Stimulated activated CD4-positive, alpha-beta T cell treated with anti-CD3 and anti-CD28 coated beads, TNF-alpha, amount 100 ng/mL, for 48 hours (primary cell): ENCODE measurements at places on chromosomes 6 and 20.

DNA sequence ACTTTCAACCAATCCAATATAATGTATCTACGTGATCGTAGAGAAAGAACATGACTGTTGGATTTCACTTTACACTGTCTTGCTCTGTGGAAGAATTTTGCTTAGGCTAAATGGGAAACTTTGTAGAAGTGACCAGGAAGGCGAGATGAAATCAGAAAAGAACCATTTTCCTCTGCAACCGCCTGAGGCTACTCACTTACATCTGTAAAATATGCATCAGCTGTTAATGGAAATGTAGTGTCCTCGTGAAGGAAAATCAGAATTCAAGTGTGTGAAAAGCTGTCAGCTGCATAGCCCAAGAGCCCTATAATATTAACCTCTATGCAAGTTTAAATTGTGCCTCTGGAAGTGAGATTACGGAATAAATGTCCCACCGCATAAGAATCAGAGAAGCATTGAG, 277.9 kb downstream of the C6orf118 start:
- no peak for DNase-seq

DNA sequence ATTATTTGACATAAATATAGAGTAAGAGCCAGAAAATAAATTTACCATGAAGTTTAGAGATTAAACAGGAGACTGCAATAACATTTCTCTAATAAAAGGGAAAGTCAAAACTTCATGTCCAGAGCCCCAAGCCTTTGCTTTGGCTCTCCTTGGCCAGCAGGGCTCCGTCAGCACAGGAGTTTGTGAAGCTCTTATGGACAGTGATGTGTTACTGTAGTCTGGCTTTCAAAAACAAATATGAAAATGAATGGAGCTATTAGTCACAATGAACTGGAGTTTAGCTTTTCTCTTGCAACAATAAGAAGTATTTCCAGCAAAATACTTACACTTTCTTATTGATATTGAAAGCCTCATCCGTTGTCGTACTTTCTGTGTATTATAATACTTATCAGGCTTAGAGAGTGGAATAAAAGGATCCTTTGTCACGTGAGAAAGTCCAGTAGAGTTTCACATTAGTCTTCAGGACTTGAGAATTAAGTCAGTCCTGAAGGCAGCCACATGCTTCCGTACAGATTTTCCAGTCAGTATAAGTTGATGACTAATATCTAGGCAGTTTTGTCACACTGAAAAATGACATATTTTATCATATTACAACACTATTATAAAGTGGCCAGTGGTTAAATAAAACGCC, 117.0 kb upstream of the PRL start:
- no peak for DNase-seq

GRCh38 chr6:119276211-119276610, 73.3 kb downstream of the MAN1A1 start:
- DNase-seq, result no peak

GRCh38 chr20:9389346-9389745, 125.0 kb upstream of the LAMP5 start:
- no peak for DNase-seq

- DNase-seq, result no peak
These were observed 28.0 kb upstream of the AAR2 start for GRCh38 chr20:36208257-36208656.

DNA sequence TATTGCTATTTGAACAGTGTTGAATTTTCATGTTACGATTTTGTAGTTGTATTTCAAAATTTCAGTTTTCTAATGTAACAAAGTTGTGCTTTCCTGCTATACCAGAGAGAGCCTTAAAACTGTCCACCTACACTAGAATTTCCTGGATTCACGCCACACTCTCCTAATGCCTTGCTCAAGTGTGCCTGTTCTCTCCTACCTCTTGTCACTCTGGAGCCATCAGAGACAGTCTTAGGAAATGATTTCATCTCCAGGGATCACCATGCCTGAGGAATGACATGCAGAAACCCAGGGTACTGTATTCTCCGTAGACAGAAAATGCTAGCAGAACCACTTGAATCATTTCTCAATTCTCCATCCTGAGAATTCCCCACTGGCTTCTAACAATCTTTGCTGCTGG, 667.6 kb downstream of the KIF16B start:
- no peak for DNase-seq

- DNase-seq, result no peak
These were observed 48.8 kb downstream of the CTCFL start for GRCh38 chr20:57476084-57476526.

- no peak for DNase-seq
These were observed 160.8 kb downstream of the SCML4 start for GRCh38 chr6:107663308-107663707.

DNA sequence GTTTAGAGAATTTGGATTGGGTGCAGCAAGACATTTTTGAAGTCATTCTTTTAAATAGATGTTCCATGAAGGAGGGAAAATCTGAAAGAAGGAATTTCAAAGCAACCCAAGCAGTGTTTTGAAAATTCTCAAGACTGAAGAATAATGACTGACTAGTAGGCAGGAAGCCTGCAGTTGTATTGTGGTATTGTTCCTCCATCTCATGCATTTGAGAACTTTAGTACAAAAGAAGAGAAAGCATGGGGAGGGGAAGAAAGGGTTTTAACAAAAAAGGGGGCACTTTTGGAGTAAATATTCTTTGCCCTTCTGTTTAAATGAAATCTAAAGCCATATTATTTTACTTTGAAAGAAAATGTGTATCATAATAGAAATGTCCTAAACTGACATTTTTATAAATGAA, 6.6 kb downstream of the NCOA3 start:
- DNase-seq, result no peak

DNA sequence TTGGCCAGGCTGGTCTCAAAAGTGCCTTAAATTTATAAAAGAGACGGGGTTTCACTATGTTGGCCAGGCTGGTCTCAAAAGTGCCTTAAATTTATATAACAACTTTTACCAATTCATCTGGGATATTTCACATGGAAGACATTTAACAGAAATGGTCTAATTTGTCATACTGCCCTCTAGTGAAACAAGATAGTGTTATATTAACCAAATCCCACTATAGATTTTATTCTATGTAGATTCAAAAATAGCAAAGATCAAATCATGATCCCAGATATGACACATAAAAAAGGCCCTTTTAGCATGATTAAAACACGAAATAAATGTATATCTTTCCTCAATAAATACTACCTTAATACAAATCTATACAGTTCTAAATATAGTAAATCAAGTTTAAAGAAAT, 102.8 kb upstream of the TFAP2D start:
- no peak for DNase-seq

GRCh38 chr20:58303547-58303946, 6.0 kb upstream of the RAB22A start:
- DNase-seq, result no peak

- DNase-seq, result no peak
These were observed 11.4 kb downstream of the MC3R start for GRCh38 chr20:56259948-56260347.

- DNase-seq, result no peak
These were observed 50.3 kb downstream of the OR2B2 start for GRCh38 chr6:27861861-27862260.

GRCh38 chr6:62283365-62283764, 2.7 kb downstream of the KHDRBS2 start:
- DNase-seq, result no peak

DNA sequence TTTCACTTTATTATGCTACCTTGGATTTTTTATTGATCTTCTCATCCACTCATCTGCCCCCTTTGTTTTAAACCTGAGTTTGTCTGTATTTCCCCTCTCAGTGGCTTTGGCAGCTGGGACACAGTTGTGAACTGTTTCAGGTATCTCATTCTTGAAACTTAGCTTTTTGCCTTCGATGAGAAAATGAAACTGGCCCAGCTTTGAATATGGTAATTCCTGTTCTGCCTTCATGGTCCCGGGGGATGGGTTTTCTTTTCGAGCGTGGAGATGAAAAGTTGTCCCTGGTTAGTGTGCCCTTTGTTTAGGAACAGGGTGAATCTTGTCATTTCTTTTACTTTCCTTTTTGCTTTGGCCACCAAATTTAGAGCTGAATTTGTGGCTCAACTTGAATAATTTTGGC, 25.6 kb downstream of the DHX35 start:
- no peak for DNase-seq

DNA sequence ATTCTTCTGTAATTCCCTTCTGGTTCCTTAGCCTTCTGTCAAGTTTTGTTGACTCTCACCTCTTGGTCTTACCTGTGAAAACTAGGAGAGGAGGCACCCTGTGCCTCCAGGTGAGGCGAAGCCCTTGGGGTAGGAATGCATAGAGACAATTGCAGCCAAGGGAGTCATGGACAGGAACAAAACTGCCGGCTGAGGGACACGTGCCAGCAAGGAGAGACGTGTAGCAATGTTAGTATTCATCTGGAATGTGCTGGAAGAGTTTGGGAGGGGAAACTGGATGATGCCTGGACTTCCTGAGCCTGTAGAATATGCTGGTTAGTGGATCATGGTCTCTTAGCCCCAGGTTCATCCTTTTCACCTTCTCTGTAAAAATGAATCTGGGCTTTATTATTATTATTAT, 3.9 kb upstream of the TIAM2 start:
- DNase-seq, result no peak

DNA sequence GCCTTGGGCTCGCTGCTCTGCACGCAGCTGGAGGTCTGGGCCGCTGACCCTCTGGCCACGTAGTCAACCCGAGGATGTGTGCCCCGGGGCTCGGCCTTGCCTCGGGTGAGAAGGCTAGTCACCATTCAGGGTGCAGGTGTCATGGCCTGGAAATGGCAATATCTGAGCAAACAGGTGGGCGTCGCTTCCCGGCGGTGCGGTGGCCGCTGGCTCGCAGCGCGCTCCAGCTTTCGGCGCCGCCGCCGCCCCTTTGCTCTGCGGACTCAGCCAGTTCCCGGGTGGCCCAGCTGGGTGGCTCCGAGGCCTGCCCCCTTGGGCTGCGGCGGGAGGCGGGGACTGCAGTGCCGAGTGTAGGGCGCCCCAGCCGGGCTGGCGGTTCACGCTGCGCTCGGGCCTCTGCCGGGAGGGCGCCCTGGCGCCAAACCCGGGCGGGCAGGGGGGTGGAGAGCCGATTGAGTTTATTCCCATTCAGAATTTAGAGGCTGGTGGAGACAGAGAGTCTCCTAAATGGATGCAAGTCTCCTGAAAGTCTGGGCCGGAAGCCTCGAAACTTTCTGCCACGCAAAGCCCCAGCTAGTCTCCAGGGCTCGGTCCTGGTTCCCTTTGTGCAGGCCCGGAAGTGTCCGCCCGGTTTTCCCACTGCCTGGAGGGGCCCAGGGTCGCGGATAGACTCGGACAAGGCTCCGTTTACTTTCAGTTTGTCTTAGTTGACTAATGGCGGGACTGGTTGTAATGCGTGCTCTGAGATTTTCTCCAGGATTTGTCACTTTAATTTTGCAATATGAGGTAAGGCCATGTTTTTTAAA, 11.3 kb upstream of the TFAP2A start:
- DNase-seq, result no peak

DNA sequence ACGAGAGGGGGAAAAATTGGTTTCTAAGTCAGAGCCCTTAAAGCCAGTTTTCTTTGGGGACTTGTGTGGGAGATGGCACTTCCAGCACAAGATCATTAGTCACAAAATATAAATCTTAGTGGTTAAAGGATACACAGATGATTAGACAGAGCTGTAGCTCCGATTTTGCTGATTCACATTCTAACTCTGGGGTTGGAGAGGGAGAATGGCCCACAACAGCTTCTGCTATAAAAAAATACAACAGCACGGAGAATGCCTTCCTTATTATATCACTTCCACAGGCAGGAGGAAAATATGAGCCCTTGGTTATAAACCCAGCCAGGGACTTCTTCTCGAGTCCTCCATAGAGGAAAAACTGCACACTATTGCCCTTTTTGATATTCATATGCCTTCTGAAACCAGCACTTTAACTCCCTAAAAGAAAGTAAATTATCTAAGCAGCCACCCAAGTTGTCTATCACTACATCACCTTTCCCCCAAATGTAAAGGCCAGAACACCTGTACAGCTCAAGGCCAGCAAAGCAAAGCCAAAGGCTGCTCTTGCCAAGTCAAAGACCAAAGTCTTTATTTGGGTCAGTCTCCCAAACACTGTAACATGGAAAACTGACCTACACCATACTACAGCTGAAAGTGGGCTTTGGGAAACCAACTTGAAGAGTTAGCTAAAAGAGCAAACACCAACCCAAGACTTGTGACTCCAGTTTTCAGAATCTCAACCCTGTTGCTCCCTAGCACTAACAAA, 10.4 kb downstream of the MRPL14 start:
- DNase-seq, result no peak

DNA sequence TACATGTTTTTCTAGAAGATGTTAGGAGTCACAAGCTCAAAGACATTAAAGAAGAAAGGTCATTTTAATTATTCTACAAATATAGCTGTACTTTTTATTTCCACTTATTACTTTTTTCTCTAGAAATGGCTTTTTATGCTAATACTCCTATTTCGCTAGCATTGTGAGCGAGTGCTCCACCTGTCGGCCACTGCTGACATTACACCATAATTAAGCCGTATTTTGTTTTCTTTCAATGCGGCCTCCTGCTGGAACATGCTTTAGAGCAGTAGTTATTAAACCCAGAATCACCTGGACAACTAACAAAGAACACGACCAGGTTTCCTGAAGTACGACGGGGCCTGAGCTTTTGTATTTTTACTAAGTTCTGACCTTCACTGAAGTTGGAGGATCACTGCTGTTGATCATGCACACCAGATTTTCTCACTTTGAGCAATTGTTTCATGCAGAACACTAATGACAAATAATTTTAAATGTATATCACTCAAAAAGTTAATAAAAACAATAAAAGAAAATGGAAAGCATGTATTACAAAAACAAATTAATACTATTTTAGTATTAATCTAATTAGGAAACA, 74.1 kb upstream of the PAK5 start:
- DNase-seq, result peak; percentile 9

DNA sequence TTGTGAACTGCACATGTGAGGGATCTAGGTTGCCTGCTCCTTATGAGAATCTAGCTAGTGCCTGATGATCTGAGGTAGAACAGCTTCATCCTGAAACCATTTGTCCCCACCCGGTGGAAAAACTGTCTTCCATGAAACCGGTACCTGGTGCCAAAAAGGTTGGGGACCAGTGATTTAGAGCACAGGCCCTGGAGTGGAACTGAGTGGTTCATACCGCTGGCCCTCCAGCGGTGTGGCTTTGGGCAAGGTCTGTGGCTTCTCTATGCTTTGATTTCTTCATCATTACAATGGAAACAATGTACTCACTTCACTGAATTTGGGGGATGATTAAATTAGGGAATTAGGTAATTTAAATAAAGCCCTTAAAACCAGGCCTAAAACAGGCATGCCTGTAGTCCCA, 36.3 kb downstream of the CD164 start:
- no peak for DNase-seq
